ENCODE measurements at places on chromosomes 4 and X. TPM values are rescaled to one million over a fixed set of nuclear protein-coding genes. Genes with fewer than 3 reads are reported as not detected.

TRPC5OS gene
- not detected for total RNA-seq

GRCh38 chr4:158051401-158052235 lies 121.2 kb downstream of the GASK1B start:
- peak; percentile 31 for DNase-seq

- DNase-seq = no peak
Observed at GRCh38 chr4:52982255-52982945, 120.3 kb downstream of the RASL11B start.

DNA sequence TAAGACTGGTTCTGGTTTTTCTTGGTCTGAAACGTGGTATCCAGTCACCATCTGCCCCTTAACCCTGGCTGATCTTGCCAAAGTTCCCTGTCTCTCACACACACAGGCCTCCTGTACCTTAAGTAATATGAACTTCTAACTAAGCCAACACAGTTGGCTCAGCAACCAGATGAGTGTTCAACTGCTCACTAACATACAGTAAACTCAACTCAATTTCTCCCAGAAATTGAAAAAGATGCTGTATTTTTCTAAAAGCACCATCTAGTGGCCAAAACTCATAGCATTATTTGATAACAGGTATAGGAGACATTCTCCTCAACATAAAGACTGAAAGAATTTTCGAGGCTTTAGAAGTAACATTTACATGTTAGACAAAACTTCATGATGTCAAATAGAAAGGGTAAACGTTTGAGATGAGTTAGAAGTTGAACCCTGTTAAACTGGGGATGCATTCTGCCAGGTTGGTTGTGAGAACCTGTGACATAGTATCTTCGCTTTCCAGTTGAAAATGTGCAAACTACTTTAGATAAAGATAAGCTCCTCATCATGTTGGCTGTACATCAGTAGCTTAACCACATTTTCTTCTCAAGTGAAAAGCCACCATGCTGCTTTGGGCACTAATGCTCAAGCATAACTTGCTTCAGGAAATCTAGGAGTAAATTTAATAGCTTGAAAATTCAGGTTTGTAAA lies 31.2 kb downstream of the CCNI start:
- DNase-seq = no peak

- DNase-seq = no peak
Observed at GRCh38 chr4:78150543-78150864, 93.4 kb downstream of the FRAS1 start.

GRCh38 chrX:13327666-13328065 lies 7.8 kb upstream of the ATXN3L start:
- DNase-seq = no peak
